ENCODE measurements at places on chromosomes 12 and 14.

DNA sequence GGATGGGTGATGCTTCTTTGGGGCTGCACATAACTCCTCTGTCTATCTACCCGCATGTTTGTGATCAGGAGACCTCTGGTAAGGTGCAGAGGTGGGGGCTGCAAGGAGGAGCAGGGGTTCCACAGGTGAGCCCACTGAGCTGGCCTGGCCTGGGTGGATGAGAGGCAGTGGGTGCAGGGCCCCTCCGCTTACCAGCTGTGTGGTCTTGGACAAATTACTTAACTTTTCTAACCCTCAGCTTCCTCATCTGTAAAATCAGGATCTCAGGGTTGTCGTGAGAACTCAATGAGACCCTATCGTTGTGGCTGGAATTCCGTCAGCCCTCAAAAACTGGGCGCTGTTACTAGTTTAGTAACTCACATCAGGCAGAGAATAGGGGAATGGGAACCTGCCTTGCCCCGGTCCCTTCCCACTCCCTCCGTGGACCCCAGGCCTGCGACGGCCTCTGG, 7.5 kb downstream of the PTPN6 start:
- no peak overlapping the region for H3K4me3 ChIP-seq
- peaks cover 37% of the 10 kb centered on the region for H3K36me3 ChIP-seq
- no peak for DNase-seq
- H3K27me3 ChIP-seq: peaks cover 12% of the 10 kb centered on the region
- peaks cover 16% of the 10 kb centered on the region for H3K4me1 ChIP-seq
- no peak overlapping the region for H3K27ac ChIP-seq

GRCh38 chr14:64098120-64098519, 196.1 kb downstream of the ESR2 start:
- no peaks in the 10 kb centered on the region for H3K27me3 ChIP-seq
- no peak overlapping the region for H3K27ac ChIP-seq
- H3K36me3 ChIP-seq: no peaks in the 10 kb centered on the region
- no peak for DNase-seq

GRCh38 chr14:71956920-71957563, 24.8 kb downstream of the RGS6 start:
- H3K4me1 ChIP-seq: no peaks in the 10 kb centered on the region
- DNase-seq: no peak
- H3K27ac ChIP-seq: no peak overlapping the region
- H3K4me3 ChIP-seq: no peak overlapping the region

DNA sequence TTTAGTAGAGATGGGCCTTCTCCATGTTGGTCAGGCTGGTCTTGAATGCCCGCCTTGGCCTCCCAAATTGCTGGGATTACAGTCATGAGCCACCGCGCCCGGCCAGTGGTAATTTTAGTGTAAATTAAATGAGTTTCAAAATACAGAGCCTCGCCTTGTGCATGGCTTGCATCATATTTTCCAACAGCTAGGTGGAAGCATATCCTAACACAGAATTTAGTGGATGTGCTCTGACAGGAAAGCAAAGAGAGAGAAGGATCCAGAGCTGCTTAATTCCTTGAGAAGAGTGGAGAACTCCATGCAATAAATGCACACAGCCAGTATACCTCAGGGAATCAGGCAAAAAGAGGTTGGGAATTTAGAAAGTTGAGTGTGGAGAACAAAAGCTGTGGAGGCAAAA, 2.5 kb downstream of the OR6C2 start:
- no peaks in the 10 kb centered on the region for H3K36me3 ChIP-seq
- no peak for DNase-seq
- no peaks in the 10 kb centered on the region for H3K27me3 ChIP-seq
- H3K4me1 ChIP-seq: no peaks in the 10 kb centered on the region

DNA sequence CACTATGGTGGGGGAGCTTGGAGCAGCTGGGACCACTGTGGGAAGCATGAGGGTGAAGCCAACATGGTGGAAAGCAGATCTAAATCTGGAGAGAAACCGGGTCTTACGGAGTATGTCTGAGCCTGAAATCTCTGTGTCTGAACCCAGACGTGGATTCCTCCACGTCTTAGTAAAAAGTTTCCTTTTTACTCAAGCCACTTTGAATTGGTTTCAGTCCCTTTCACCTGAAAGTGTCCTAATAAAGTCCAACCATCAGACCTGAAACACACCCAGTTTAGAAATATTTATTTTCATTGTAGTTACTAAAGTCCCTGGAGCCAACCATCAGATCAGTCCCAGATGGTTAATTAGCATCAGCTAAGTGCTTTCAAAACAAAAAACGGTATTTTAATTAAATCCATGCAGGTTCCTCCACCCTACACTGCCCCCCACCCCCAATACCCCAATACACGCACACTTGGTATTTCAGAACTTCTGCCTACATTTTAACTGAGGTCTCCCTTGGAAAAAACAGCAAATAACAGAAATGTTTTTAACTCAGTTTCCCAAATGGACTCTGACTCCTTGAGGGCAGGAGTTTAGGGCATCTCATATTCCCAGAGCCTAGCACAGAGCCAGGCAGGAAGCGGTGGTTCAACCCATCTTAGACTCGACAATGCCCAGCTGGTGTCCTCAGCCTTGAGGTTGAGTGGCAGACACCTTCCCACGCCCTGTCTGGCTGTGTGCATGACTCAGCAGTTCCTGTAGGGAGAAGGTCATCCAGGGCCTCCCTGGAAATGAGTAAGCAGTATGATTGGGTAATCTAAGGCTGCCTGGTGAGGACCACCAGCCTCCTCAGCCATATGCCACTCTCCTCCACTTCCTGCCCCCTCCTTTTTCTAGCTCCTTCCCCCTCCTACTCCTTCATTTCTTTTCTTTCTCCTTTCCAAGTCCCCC, 175.8 kb downstream of the TTC8 start:
- peak; percentile 95 for DNase-seq
- no peak overlapping the region for H3K4me3 ChIP-seq
- H3K27ac ChIP-seq: no peak overlapping the region
- peaks cover 7% of the 10 kb centered on the region for H3K4me1 ChIP-seq
- H3K27me3 ChIP-seq: no peaks in the 10 kb centered on the region

DNA sequence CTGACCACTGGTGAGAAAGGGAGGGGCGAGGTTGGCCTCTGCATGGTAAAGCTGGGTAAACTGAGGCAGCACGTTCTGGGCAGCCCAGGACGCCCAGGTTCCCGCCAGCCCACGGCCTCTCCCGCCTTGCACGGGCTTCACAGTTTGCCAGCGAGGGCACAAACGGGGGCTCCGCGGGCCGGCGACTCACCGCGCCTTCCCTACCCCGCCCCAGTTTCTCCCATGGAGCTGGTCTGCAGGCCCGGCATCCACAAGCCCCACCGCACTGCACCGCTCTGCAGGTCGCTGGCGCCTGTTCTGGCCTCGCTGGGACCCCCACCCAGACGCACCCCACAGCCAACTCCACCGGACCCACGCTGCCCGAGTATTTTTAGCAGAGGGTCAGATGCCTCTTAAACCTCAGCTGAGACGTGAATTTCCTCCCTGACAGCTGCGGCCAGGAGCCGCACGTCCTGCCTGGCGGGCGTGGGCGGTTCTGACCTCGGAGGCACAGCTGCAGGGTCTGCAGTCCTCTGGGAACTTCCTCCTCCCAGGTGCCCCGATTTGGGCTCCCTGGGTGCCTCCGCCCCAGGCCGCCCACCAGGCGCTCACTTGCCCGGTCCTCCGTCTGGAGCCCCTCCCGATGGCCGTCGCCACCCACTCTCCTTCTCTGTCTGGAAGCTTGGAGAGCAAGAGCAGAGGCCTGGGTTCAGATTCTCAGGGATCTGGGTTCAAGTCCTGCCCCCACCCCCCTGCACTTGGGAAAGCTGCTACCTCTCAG, 29.5 kb upstream of the INF2 start:
- no peak overlapping the region for H3K4me3 ChIP-seq
- no peaks in the 10 kb centered on the region for H3K36me3 ChIP-seq
- H3K27ac ChIP-seq: no peak overlapping the region

- peaks cover 4% of the 10 kb centered on the region for H3K4me1 ChIP-seq
- no peak overlapping the region for H3K4me3 ChIP-seq
- no peak for DNase-seq
- H3K27ac ChIP-seq: no peak overlapping the region
Measured at GRCh38 chr14:69845787-69846186, 33.4 kb upstream of the SMOC1 start.

DNA sequence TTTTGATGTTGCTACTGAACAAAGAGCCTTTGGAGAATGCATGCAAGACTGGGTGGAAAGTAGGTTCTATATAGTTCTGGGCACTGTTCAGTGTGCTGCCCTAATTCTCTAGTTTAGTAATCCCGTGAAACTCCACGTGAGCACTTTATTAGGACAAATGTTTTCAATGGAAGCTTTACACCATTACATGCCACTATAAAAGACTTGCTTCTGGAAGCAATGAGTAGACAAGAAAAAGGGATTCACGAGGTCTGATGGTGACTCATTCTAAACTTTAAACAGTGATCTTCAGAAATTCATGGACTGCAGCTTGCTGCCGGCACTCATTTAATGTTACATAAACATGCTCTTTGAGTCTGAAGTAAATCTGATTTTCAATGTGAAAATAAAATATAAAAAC, 22.3 kb downstream of the ATG14 start:
- peak; percentile 84 for DNase-seq
- H3K4me3 ChIP-seq: no peak overlapping the region
- no peak overlapping the region for H3K27ac ChIP-seq
- H3K4me1 ChIP-seq: no peaks in the 10 kb centered on the region

GRCh38 chr14:23494223-23494622, 24.7 kb downstream of the NGDN start:
- H3K4me1 ChIP-seq: no peaks in the 10 kb centered on the region
- H3K4me3 ChIP-seq: no peak overlapping the region
- DNase-seq: no peak
- H3K27me3 ChIP-seq: no peaks in the 10 kb centered on the region
- H3K27ac ChIP-seq: no peak overlapping the region
- H3K36me3 ChIP-seq: no peaks in the 10 kb centered on the region

DNA sequence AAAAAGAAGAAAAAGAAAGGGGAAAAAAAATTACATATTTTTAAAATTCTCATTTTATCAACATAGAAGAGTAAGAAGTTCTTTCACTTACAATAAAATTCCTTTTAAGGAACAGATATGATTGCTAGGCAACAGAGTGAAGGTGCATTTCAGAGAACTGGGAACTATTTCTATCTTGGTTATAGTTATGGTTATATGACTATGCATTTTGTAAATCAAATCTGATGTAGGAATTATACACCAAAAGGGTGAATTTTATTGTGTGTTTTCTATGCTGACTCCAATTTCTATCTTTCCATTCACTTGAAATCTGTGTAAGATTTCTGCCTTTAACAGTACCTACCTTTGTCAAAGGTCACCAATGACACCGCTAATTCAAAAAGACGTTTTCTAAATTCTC, 50.1 kb downstream of the HNRNPC start:
- H3K27ac ChIP-seq: peak overlapping the region; percentile 15
- H3K27me3 ChIP-seq: no peaks in the 10 kb centered on the region

DNA sequence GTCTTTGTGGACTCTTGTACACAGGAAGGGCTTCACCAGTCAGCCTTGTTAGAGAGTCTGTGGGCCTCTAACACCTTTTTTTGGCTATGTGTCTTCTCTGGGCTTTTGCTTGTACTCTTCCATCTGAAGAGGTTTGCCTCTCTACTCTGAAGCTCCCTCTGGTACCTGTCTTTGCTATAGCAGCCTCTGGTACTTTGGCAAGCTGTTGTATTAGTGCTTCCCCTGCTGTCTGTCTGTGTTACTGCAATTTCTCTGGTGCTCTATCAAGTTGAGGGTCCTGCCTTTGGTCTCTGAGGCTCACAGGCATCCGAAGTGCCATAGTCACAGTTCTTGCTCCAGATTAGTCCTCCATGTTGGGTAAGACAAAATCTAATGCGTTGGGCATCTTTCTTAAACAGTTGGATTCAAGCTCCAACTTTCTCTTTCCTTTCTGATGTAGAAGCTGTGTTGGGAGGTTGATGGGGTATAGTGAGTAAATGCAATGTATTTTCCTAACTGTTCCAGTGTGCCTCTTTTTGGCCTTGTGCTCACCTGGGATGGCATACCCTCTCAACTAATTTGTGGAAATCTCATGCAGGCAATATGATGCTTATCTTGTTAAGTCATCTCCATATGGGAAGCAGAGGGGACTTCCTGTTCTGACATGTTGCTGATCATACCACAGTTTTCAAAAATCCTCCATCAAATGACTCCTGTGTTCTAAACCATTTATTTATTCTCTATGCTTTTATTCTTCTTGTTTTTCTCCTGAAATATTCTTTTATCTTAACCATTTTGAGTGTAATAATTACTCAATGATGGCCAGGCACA, 88.8 kb downstream of the ATF7IP start:
- no peak overlapping the region for H3K4me3 ChIP-seq
- peak; percentile 47 for DNase-seq
- H3K36me3 ChIP-seq: peaks cover 86% of the 10 kb centered on the region

- no peaks in the 10 kb centered on the region for H3K36me3 ChIP-seq
- H3K27ac ChIP-seq: no peak overlapping the region
- DNase-seq: no peak
- H3K4me1 ChIP-seq: no peaks in the 10 kb centered on the region
- no peaks in the 10 kb centered on the region for H3K27me3 ChIP-seq
Measured at GRCh38 chr12:97609957-97610356, 147.4 kb downstream of the RMST start.

GRCh38 chr14:95421741-95422140, 94.7 kb downstream of the SYNE3 start:
- no peaks in the 10 kb centered on the region for H3K27me3 ChIP-seq
- no peak for DNase-seq
- H3K27ac ChIP-seq: no peak overlapping the region
- peaks cover 2% of the 10 kb centered on the region for H3K4me1 ChIP-seq
- no peak overlapping the region for H3K4me3 ChIP-seq
- peaks cover 3% of the 10 kb centered on the region for H3K36me3 ChIP-seq

DNA sequence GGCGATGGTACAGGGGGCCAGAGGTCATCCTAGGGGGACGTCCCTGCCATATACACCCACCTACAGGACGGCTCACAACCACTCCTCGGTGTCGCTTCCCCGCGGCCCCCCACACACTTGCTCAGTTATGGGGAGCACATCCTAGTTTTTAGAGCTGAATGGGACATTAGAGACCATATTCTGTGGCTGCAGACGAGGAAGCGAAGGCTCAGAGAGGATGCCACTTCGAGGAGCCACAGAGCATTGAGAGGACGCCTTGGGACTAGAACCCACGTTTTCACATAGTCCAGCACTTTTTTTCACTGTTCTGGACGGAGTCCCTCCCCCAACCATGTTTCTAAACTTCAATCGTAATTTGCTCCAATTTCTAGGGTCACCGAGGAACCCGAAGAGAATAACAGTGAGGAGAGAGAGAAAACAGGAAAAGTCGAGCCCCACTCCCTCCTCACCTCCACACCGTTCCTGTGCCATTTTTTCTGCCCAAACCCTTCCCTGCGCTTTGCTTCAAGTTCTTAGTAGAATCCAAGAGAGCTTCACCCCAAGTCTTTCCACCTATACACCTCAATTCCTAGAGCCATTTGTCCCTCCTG, 641 bp upstream of the ASCL1 start:
- no peak overlapping the region for H3K27ac ChIP-seq
- peaks cover 90% of the 10 kb centered on the region for H3K27me3 ChIP-seq
- H3K36me3 ChIP-seq: no peaks in the 10 kb centered on the region

GRCh38 chr12:131684015-131684725, 26.7 kb upstream of the SFSWAP start:
- no peaks in the 10 kb centered on the region for H3K4me1 ChIP-seq
- H3K4me3 ChIP-seq: no peak overlapping the region
- H3K27ac ChIP-seq: no peak overlapping the region
- H3K36me3 ChIP-seq: no peaks in the 10 kb centered on the region
- peaks cover 20% of the 10 kb centered on the region for H3K27me3 ChIP-seq

GRCh38 chr12:82517808-82518207, 159.5 kb downstream of the METTL25 start:
- H3K27ac ChIP-seq: no peak overlapping the region
- H3K4me1 ChIP-seq: peaks cover 1% of the 10 kb centered on the region
- no peaks in the 10 kb centered on the region for H3K36me3 ChIP-seq
- no peak overlapping the region for H3K4me3 ChIP-seq
- no peak for DNase-seq
- no peaks in the 10 kb centered on the region for H3K27me3 ChIP-seq

GRCh38 chr14:92920001-92920400, 2.9 kb upstream of the CHGA start:
- no peaks in the 10 kb centered on the region for H3K36me3 ChIP-seq
- H3K27ac ChIP-seq: no peak overlapping the region
- no peak for DNase-seq
